ENCODE measurements at places on chromosomes 12 and 14.

GRCh38 chr14:100325958-100326357, 2.8 kb downstream of the SLC25A47 start:
- DNase-seq, result no peak

DNA sequence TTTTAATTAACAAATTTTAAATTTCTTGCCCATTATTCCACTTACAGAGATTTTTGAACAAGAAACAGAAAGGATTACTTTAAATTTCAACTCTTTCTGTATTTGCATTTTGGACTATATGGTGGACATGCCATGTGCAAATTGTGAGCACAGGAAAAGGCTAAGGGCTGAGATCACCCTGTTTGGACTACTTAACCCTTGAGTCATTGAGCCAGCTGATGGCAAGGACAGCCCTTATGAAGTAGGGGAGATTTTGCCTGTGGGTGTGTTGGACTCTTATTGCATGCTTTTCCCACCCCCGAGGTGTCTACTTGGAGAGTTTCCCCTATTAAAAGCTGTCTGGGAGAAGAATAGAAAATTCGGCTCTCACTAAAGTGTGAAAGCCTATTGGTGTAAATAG, 17.2 kb downstream of the DERA start:
- DNase-seq, result no peak

DNA sequence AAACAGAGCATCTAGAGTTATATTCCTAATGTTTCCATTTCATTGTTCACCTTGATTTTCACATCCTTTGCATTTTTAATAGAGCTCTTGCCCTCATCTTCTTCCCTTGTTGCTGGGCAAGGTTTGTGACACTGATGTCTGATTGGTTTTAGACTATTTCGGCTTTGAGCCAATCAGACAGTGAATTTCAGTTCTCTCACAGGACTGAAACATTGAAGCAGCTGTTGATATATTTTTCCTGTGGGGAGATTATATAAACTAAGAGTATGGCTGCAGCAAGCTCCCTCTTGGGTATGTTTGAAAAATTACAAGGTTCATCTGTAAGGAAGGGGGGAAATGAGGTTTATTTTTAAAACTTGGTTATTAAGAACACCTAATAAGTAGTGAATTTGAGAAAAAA, 51.2 kb downstream of the ATF7IP start:
- no peak for DNase-seq

DNA sequence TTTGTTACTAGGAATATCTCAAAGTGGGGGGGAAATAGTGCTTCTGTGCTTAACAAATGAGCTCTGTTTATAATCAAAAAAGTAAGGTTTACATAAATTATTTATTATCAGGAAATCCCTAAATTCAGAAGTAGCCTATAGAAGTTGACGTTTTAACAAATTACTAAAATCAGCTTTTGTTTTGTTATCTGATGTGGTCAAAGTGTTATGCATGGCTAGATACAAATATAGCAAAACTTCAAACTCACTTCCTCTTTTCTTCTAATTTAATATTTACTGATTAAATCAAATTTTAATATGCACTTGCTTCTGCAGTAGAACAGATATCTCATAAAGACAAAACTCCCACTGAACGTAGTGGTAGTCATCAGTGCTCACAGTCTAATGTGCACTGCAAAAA, 47.5 kb downstream of the GARIN6 start:
- no peak for DNase-seq

- DNase-seq, result no peak
Observed at GRCh38 chr12:22656831-22657230, 31.9 kb downstream of the ETNK1 start.

DNA sequence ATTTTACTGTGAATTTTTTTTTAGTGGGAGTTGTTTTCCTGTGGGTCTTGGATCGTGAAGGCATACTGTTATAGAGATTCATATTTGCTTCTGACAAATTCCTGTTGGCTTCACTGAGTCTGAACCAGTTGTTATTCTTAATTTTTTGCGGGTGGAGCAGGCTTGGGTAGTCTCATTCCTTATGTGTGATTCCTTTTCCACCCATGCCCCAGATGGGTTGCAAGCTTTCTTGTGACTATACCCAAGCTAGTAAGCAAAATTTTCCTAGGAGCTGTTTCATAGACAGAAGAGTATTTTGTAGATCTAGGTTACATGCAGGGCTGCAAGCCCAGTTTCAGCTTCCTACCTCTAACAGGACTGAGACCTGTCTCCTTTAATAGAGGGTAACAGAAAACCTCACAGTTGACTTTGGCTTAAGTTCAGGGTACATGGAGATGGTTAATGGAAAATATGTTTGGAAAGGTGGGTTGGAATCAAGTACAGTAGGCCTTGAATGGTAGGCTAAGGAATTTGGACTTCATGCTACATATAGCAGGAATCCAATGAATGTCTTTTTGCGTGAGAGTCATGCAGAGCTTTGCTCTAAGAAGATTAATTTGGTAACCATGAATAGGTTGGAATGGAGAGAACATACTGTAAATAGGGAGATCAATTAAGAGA, 29.0 kb downstream of the TRMT5 start:
- no peak for DNase-seq

DNA sequence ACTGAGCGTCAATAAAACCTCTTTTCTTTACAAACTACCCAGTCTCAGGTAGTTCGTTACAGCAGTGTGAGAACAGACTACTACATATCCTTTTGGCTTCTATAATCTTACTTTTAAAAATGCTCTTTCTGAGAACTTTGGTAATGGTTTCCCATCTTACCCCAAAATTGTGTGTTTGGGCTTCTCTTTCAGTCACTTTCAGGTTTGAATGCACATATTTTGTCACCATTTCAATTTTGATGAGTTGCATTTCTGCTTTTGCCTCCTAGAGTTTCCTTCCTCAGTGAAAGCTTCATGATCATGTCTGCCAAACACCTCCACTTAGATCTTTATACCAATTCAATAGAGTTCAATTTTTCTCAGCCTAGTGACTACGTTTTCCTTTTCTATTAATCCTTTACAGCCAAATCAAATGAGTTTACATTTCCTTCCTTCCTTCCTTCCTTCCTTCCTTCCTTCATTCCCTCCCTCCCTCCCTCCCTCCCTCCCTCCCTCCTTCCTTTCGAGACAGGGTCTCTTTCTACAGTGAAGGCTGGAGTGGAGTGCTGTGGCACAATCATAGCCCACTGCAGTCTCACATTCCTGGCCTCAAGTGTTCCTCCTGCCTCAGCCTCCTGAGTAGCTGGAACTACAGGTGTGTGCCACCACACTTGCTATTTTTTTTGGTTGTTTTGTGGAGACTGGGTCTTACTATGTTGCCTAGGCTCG, 124.9 kb downstream of the BCAT1 start:
- no peak for DNase-seq

GRCh38 chr12:34406996-34407300, 384.7 kb downstream of the ALG10 start:
- no peak for DNase-seq

All from DMS79 (cell line).